ENCODE measurements at places on chromosomes 16 and 17.

DNA sequence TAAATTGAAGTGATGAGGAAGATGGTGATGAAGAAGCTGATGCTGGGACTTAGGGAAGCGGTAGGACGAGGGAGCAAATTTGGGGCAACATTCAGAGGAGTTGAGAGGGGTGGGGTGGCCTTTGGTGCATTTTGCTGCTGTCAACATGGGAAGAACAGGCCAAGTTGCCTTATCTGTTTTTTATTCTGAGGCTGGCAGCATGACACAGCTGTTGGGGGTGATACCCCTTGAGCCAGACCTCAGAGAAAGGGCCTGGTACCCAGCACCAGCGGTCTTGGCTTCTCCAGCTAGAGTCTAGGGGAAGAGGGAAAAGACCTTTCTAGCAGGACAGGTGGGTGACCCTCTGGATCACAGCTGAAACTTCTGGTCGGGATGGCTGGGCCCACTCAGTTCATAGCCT lies 4.6 kb downstream of the IGFBP4 start:
- no peak for DNase-seq

- no peak for DNase-seq
These were observed 22.9 kb upstream of the GSG1L start for GRCh38 chr16:28086186-28087139.

DNA sequence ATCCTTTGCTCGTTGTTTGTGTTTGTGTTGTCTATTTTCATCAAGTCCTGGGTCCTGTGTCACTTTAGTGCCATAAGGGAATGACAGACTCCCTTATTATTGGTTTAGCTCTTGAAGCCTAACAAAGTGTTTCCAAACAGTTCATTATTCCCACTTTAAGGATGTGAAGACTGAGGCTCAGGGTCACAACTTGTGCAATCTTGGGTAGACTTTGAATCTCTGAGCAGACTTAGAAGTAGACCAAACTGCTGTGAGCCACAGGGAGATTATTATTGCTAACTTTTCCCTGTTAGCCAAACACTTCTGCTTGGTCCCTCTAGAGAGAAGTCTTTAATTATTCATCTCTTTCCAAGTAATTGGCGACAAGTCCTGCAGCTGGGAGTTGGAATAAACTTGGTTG lies 31.8 kb downstream of the PRKCB start:
- no peak for DNase-seq

GRCh38 chr17:78357177-78357586 lies 2.7 kb downstream of the SOCS3 start:
- DNase-seq, result no peak

DNA sequence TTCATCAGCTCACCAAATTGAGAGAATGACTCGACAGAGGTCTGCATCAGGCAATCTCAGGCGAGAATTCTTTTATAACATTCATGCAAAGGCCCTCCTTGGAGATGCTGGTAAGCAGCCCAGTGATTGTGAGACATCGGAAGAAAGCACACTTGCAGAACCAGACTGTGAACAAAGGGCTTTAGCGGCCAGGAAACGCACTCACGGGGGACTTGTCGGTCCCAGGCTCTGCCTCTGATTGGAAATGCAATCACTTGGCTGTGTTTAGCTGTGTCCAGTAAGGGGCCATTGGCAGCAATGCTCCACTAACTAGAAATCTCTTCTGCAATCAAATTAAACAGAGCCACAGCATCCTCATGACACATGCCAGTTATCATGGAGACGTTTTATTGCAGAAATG lies 226.7 kb upstream of the CDH13 start:
- no peak for DNase-seq

DNA sequence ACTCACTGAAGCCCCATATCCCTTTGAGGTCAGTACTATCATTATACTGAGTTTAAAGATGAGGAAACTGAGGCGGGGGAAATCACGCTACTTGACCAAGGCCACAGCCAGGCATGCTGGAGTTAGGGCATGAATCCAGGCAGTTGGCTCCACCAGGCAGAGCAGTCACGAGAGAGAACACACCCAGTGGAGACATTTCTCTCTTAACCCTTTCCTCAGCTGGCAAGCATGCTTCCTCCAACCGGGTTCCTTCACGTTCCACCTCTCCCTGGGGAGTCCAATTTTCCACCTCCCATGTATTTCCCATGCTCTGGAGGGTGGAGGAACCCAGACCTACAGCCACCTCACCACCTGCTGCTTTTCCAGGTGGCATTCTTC lies 32.8 kb downstream of the VAC14 start:
- no peak for DNase-seq

- no peak for DNase-seq
These were observed 113.5 kb downstream of the TMEM132E start for GRCh38 chr17:34692920-34693319.

Data from B cell (primary cell).